Heart right ventricle (tissue), 16 donors: ENCODE measurements at places on chromosomes 2 and 18. TPM values are rescaled to one million over a fixed set of nuclear protein-coding genes. Genes with fewer than 3 reads are reported as not detected.

Gene ACTR1B
- total RNA-seq, result 62.8 TPM

Gene MARS2
- total RNA-seq, result 5.9 TPM

Gene LRRC30
- total RNA-seq, result not detected

Gene CFC1
- not detected for total RNA-seq

Gene METAP1D
- 5.3 TPM for total RNA-seq

Gene TCF4
- total RNA-seq, result 71.2 TPM

Gene PIGN
- total RNA-seq, result 19.3 TPM

Gene EIF5B
- 90.1 TPM for total RNA-seq

Gene STPG4
- total RNA-seq, result not detected

Gene CXCR1
- total RNA-seq, result 0.15 TPM

Gene LBH
- total RNA-seq, result 163 TPM

Gene TDRD15
- total RNA-seq, result not detected

Gene ICOS
- total RNA-seq, result 0.09 TPM

Gene GKN1
- total RNA-seq, result not detected

Gene RNF149
- total RNA-seq, result 17.9 TPM
